Stimulated activated CD4-positive, alpha-beta T cell treated with anti-CD3 and anti-CD28 coated beads, Interleukin-1b, Interleukin-23, amount 100 ng/mL, for 1 hour (primary cell): ENCODE measurements at places on chromosomes 16 and 17.

DNA sequence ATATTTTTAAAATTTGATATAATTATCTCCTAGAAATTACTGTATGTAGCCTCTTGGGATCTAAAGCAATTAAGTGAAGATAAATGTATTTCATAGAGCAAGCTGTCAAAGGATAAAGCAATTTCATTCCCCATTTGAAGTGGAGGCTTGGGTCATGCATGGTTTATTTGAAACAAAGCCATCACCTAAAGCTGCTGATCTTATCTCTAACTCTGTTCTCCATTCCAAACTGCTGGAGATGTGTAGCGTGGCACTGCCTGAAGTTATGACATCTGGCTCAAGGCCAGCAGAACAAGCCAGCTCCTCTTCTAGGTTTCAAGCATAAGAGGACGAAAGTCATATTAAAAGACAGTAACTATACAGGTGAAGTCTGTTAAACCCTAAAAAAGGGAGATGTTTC is 83.9 kb downstream of the HIC1 start:
- no peak for DNase-seq

DNA sequence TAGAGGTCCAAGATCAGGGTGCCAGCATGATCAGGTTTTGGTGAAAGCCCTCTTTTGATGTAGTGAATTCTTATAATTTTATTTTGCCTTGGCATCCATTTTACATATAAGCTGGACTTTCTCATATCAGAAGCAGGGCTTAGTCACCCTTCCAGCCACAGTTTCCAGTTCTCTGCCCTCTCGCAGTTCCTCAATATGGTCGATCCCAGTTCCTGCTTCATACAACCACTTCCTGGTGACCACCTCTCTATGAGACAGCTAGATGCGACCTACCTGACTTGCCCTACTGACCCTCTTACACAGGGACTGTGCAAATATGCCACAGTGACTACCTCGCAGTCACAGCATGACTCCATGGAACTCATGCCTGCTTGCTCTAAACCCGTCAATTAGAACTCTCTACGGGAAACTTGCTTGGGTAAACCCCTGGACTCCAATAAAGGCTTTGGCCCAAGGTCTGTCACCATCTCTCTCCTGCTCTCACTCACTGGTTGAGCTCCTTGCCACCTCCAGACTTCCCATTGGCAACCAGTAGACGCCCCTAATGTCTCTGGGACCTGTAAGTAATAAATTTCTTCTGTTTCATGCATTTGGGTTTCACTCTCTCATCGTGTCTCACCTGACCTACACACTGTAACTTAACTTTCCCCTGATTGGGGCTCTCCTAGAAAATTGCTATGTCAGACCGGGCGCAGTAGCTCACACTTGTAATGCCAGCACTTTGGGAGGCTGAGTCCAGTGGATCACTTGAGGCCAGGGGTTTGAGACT is 21.4 kb downstream of the CD300LG start:
- no peak for DNase-seq

- no peak for DNase-seq
These were observed 4.8 kb downstream of the SOX8 start for GRCh38 chr16:986411-986810.

DNA sequence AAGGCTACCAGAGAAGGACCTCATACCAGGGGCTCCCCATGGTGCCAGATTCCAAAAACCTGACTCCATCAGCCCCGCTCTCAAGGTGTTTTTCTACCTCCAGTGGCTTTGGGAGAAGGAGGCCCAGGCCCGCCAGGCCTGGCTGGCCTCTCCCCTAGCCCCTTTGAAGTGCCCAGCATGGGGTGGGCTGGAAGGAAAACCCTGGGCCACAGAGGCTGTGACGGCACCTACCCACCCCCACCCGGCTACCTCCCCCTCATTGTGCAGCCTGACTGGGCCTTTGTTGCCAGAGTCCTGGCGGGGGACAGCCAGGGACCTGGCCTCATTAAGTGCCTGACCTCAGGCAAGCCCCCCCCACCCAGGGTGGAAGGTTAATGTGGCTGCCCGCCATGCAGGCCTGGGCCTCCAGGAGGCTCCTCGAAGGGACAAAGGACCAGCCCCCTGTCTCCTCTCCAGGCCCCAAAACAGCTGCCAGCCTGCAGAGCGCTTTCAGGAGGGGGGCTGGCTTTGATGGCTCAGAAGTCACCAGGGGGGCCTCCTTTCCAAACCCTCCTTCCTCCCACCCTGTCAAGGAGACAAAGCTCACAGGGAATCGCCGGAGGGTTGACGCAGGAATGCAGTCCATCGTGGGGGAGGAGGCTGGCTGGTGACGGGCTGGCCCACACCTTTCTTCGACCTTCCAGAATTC is 159.4 kb downstream of the ZNF423 start:
- DNase-seq = no peak

DNA sequence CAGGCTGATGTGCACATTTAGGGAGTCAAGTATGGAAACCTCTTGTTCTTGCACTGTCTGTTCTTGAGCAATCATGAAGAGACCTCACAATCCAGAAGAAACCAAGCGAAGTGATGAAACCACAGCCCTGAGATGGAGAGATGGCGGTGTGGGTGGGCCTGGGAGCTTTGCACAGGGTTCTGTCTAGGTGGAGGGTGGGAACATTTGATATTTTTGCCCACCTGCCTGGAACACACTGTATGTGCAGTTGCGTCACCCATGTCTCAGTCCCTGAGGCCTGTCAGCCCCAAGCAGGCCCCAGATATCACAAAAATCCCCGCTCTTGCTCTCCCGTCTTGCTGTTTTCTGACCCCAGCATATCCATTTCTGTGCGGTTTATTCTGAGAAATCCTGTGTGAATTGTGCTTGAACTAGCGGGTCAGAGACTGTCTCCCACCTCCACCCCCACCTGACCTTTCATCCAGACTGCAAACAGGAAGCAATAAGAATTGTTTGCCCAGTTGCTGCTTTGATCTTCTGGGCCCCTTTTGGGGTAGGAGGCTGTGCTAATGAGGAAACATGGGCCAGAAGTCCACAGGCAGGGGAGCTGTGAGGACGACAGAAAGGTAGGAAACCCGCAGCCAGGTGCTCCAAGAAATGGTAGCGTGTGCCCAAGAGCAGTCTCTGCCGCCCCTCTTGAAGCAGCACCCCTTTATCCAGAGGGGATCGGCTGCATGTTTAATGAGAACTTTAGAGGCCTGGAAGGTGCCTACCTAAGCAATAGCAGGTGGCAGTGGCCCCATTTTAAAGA is 183.8 kb downstream of the CCDC182 start:
- no peak for DNase-seq
